Mononuclear cell (primary cell): ENCODE measurements at places on chromosomes 13 and 19. TPM values are rescaled to one million over a fixed set of nuclear protein-coding genes. Genes with fewer than 3 reads are reported as not detected.

The OR7D2 gene
- total RNA-seq = under 0.01 TPM

The C5AR2 gene
- 4.1 TPM for total RNA-seq

The TEAD2 gene
- 0.10 TPM for total RNA-seq

The LIM2 gene
- 0.21 TPM for total RNA-seq

The FCER2 gene
- 25.4 TPM for total RNA-seq

The TEX26 gene
- not detected for total RNA-seq

The MUC16 gene
- under 0.01 TPM for total RNA-seq

The LRRC8E gene
- not detected for total RNA-seq
